ENCODE measurements at places on chromosomes 16 and 17.

- DNase-seq: no peak
Measured at GRCh38 chr17:52136166-52136565, 22.3 kb downstream of the CA10 start.

DNA sequence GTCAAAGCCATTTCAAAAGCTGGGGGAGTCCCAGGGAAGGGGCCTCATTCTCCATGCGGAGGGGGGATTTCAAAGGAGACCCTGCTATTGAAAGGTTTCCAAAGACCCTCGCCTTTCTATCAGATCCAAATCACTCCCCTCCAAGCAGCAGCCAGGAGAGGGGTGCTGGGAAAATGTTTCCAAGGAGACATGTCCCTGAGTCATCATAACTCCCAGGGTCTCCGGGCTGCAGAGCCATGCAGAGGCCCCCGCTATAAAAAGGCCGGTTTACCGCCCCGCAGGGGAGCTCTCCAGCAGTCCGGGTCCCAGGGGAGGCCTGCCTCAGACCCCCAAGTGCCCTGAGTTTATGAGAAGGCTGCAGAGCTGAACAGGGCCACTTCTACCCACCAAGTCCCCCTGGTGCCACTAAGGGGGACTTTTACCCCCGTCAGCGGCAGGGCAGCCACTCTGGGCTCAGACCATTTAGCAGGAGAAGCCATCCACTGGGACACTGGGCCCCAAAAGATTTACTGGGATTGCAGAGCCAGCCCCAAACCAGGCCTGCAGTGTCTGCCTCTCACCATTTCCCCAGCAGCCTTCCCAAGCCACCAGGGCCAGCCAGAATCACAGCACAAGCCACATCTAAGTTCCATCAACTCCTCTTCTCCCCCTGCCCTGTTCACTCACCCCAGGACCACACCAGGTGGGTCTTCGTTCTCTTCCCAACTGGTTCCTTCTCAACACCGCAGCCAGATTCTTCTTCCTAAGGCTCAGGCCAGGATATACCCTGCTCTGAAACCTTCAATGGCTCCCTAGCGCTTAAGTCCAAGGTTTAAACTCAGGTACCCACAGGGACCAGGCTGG is 234.4 kb downstream of the ZNF423 start:
- no peak for DNase-seq

DNA sequence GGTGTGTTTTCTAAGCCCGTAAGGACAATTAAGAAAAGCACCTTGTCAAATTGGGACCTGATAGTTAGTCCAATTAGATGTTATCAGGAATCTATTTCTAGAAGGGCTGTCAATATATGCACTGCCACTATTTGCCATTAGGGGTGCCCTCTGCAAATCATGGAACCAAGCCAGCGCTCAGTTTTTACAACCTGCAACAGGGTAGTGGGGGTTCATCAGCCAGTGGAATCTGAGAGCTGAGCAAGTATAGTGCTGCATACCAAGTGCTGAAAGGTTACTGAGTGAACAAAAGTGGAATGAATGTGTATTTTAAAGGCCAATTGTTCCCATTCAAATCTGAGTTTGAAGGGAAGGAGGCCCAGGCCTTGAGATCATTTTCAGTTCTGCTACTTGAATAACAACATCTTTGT is 10.4 kb downstream of the PRR11 start:
- no peak for DNase-seq

GRCh38 chr17:78197147-78197832 is 10.1 kb downstream of the AFMID start:
- no peak for DNase-seq

- DNase-seq: no peak
Measured at GRCh38 chr17:40326014-40326831, 17.2 kb downstream of the RARA start.

- DNase-seq: no peak
Measured at GRCh38 chr16:89643769-89644300, 13.7 kb downstream of the CHMP1A start.

GRCh38 chr16:49342336-49343265 is 31.0 kb upstream of the C16orf78 start:
- no peak for DNase-seq

GRCh38 chr17:526425-526824 is 173.8 kb upstream of the RPH3AL start:
- no peak for DNase-seq

DNA sequence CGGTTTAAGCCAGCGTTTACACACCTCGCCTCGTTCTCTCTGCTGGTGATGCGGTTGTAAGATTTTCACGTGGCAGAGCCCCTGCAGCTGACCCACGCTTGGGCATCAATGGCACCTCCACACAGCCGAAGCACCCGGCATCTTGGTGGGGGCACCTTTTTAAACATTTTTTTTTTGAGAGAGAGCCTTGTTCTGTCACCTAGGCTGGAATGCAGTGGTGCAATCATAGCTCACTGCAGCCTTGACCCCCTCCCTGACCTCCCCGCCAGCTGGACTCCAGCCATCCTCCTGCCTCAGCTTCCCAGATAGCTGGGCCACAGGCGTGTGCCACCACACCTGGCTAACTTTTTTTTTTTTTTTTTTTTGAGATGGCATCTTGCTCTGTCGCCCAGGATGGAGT is 4.9 kb downstream of the WDR90 start:
- DNase-seq: no peak

DNA sequence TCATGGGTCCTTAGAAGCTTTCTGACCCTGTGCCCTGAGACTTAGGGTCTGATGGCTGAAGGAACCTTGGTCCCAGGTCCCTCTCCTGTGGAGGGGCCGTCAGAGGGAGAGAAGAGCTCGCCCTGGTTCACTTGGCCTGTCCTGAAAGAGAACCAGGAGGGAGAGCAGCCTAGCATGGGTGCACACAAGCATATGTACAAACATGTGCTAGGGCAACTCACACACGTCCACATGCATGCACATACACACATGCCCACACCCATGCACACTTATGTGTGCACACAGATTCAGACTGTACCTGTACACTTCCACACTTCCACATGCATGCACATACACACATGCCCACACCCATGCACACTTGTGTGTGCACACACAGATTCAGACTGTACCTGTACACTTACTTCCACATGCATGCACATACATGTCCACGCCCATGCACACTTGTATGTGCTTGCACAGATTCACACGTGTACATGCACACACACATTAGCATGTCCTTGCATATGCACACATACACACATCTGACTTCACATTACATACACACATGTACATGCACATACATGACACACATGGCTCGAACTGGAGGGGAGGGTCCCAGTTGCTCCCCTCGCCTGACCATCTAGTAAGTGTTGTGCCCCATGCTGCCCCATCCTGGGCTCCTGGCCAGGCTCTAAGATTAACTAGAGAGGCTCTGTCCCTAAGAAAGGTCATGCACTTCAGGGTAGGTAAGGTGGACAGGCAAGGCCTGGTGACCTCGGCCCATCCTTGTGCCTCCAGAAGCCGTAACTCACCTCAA is 122.0 kb downstream of the METRNL start:
- DNase-seq: no peak

DNA sequence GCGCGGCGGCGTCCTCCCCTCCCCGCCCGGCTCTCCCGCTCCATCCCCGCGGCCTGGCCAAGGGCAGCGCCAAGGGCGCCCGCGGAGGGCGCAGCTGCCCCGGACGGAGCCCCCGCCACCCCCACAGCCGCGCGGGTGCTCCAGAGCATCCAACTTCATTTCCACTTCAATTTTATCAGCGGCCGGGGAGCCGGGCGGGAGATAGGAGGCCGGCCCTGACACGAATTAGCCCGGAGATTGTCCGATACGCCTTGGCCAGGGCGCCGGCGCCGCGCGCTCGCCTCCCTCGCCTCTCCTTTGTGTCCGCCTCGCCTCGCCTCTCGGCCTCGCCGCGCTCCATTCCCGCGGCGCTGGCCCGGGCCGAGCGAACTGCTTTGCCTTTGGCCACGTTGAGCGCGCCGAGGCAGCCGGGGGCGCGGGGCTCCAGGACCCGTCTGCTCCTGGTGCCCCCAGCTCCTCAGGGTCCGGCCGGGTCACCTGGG is 129.1 kb upstream of the LHX1 start:
- no peak for DNase-seq

DNA sequence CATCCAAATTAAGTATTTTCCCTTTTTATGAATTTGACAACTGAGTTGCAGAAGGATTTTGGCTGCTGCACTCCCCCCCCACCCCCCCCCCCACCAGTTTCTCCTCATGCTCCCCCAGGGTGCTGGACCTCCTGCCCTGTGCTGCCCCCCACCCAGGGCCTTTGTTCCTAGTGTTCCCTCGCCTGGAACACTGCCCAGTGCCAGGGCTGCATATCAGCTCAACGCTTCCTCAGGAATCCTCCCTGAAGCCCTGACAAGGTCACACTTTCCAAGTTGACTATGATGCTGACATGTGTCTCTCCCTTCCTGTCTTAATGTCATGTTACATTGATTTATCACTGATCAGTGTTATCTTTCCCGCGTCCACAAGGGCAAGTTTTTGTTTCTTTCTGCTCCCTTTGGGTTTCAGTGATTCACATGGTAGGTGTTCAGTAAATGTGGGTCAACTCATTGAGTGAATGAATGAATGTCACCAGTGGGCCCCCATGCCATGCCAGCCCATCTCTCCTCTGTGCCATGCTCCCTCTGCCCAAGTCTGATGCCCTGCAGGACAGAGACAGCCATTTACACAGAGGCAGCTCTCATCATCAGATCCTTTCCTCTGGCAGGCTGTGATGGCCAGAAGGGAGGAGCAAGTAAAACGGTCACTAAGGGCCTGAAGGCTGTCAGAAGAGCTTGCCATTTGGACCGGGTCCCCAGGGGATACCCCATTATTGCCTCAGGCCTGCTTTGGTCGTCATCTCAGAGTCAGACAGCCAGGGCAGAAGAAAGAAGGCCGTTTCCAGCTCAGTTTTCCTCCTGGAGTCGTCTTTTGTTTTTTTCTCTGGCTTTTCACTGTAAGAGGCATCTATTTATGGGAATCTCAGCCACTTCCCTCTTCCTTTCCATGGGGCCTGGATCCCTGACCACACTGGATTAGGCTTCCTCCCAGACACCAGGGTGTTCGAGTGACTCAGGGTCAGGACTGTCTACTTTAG is 386.2 kb downstream of the SNX29 start:
- DNase-seq: no peak

- no peak for DNase-seq
Measured at GRCh38 chr17:6075845-6076244, 5.7 kb downstream of the WSCD1 start.

- DNase-seq: no peak
Measured at GRCh38 chr16:79826732-79827475, 226.4 kb upstream of the MAF start.

- no peak for DNase-seq
Measured at GRCh38 chr17:48730240-48730550, 1.6 kb upstream of the HOXB13 start.

DNA sequence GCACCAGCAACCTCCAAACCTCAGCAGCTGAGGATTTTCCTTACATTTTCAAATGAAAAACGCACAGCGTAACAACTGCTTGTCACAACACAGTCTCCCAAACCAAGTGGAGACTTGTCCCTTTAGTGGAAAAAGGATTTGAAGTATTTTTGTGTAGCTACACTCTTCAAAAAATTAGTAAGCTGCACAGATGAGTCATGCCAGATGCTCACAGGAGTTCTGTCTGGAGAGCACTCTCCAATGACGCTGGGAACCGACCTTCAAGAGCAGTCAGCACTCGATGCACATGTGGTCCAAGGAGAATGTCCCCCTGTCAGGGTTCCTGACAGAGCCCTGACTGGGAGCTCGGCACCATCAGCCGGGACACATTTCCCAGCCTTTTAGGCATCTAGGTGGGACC is 39.8 kb downstream of the MAP1LC3B start:
- no peak for DNase-seq

- DNase-seq: peak; percentile 4
Measured at GRCh38 chr17:52106638-52107261, 51.8 kb downstream of the CA10 start.
